Dermis microvascular lymphatic vessel endothelial cell (primary cell): ENCODE measurements at places on chromosomes 11 and 22. TPM values are rescaled to one million over a fixed set of nuclear protein-coding genes. Genes with fewer than 3 reads are reported as not detected.

Gene GSTT4
- total RNA-seq = not detected in 2 replicates

Gene TLCD5
- 4.1 and 7.2 TPM in 2 replicates for total RNA-seq

Gene IFT27
- 10.8 and 16.2 TPM in 2 replicates for total RNA-seq

Gene OR5T1
- total RNA-seq = not detected in 2 replicates

Gene CDC42BPG
- total RNA-seq = 0.13 and 0.38 TPM in 2 replicates

Gene KDM4E
- not detected in 2 replicates for total RNA-seq

Gene C11orf97
- total RNA-seq = not detected in 2 replicates
